ENCODE measurements at places on chromosomes 11 and 22.
A peak's percentile ranks its signal among the peaks of the same experiment; 100 is the strongest.

GRCh38 chr11:3170756-3171650 is 5.9 kb upstream of the OSBPL5 start:
- DNase-seq, result no peak

- no peak for DNase-seq
Observed at GRCh38 chr11:84645988-84646694, 981.0 kb downstream of the DLG2 start.

DNA sequence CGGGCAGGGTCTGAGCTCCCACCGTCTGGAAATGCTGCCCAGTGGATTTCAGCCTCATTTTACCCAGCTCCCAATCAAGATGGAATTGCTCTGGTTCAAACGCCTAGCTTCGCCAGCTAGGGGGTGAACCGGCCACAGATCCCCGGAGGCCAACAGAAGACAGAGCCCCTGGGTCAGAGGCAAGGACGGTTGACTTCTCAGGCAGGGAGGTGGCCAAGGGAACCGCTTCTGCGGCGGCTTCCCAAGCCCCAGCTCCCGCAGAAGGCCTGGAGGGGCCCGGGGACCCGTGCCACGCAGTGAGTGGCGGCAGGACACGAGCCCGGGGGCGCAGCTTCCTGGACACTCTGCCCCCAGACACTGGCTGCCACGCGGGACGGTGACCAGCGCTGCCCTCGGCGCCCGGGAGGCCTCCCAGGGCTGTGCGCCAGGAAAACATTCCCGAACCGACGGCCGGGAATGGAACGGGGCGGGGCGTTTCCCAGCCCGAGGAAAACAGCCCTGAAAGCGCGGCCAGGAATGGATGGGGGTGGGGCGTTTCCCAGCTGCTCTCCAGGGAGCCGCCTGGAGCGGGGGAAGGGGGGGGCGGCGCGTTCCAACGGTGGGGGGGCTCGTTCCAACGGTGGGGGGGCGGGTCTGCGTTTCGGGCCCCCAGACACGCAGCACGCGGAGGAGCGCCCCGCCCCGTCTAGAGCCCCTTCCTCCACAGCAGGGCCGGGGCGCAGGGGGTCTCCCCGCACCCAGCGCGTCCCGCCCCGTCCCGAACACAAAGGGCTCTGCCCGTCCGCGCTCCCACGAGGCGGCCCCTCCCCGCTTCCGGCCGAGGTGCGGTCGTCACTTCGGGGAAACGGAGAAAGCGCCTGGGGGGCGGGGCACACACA is 13.5 kb upstream of the B4GALNT4 start:
- DNase-seq, result peak; percentile 87

GRCh38 chr11:88421530-88421929 is 84.0 kb upstream of the CTSC start:
- peak; percentile 50 for DNase-seq

DNA sequence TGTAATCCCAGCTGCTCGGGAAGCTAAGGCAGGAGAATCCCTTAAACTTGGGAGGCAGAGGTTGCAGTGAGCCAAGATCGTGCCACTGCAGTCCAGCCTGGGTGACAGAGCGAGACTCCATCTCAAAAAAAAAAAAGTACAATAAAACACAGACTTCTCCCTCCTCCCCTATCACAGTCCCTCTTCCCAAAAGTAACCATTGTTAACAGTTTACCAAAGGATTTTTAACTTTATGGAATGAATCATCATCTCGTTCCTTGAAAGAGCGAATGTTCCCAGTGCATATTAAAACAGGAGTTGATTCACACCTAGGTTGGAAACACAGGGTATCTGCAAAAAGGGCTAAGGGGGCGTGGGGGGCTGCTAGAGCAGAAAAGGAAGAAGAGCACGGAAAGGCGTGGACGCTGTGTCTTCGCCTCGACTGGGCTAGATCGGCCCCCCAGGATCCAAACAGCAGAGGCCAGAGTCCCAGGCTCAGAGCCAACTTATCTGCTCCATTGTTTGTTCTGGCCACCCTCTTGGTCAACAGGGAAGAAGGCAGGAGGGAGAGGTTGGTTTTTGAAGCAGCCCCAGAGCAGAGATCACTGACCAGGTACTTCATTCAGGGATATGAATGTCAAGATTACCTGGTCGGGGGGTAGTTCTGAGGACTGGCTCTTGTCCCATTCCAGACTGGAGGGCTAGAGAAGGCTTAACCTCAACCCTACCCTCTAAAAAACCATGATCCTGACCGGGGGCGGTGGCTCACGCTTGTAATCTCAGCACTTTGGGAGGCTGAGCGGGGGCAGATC is 2.1 kb upstream of the AHNAK start:
- DNase-seq, result no peak

DNA sequence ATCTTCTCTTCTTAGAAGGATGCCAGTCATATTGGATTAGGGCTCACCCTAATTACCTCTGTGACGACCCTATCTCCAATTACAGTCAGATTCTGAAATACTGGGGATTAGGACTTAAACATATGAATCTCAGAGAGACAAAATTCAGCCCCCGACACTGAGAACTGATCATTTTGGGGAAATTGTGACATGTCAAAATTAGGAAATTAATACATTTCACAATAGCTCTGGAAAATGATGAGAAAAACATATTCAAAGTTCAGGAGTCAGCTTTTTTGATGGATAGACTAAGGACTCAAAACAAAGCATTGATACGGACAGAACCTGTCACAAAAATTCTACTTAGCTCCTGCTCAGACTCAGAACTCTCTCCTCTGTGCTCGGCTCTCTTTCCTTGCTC is 40.8 kb downstream of the COMMD9 start:
- no peak for DNase-seq

GRCh38 chr22:30204742-30205111 is 41.8 kb downstream of the LIF start:
- no peak for DNase-seq

GRCh38 chr11:75195167-75195962 is 44.5 kb downstream of the SLCO2B1 start:
- DNase-seq, result no peak

GRCh38 chr11:11710556-11710955 is 88.8 kb upstream of the GALNT18 start:
- DNase-seq, result no peak

- no peak for DNase-seq
Observed at GRCh38 chr11:7423946-7424345, 61.4 kb upstream of the OLFML1 start.

DNA sequence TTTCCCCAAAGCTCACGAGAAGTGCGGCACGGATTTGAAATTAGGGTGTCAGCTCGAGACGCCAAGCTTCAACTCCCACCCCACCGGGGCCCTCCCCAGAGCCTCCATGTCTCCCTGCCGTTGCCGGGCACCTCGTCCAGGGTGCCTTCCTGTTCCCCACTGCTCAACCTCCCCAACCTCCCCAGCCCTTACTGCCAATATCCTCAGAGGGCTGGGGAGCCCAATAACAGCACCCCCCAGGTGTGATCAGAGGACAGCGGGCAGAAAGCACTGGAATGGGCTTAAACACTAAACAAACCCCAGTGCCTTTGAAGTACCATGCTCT is 1336.4 kb downstream of the TBC1D22A start:
- DNase-seq, result no peak

- no peak for DNase-seq
Observed at GRCh38 chr22:46429325-46429853, 93.9 kb downstream of the TRMU start.

DNA sequence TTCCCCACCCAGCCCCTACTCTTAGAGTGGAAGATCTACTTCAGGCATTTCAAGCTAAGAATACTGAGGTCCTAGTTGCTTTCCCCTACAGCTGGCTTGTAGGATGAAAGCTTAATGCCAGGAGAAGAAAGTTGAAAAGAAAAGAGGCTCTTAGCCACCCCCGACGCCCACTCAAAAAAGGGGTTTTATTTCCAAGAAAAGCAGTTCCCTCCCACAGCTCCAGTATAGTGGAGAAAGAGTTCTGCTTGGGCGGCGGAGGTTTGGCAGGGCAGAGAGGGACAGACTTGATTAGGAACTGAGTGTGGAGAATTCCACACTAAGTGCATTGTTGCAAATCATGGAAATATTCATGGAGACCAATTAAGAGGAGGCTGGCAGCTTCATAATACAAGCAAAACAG is 470.9 kb downstream of the ETS1 start:
- DNase-seq, result no peak

DNA sequence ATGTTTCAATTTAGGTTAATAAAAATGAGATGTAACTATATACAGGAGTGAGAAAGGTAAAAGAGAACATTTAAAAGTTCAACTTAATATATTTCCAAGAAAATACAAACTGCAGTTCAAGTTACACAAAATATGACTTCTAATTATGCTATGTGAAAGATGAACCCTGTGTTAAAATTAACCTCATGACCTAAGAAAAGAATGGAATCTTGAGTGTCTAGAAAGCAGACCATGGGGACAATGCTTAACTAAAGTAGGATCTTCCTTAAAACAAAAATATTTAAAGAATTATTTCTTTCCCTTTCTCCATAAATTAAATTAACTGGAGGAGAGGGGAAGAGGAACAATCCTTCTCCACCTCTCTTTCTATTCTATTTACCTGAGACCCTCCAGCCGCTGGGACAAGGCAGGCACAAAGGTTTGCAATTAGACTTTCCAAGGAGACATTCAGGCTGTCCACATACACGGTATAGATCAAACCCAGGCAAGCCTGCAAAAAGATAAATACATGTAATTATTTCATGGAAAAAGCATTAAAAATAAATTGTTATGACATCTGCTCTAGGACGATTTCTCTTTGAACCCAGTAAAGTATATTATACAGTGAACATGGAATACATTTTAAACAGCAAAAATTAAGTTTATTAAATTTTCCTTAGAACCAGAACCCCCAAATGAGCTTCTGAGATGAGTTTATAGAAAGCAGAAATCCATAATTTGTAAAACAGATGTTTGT is 264.5 kb downstream of the SBF2 start:
- no peak for DNase-seq

DNA sequence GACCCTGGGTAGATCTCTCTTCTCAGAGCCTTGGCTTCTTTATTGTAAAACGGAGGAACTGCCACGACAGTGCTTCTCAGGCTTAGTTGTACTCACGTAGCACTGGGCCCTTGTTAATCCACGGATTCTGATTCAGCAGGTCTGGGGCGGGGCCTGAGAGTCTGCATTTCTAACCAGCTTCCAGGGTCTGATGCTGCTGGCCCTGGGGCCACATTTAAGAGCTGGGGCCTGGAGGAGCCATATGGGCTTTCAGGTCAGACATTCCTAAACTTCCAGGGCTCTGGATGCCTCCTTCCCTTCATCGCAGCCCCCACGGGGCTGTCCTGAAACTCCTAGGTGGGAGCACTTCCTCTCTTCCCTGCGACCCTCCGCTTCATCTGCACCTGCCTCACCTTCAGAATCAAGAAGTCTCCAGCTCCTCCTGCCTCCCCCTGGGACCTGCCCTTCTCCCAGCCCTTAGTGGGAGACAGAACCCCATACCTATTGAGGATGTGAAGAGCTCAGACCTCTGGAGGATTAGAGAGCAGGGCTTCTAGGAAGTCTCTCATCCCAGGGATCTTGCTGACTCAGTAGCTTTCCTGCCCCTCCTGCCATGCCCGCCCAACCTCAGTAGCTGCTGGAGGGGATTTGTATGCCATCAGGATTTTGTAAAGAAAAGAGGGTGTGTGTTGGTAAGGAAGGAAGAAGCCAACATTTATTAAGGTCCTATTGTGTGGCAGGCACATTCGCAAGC is 92.5 kb downstream of the LRRC32 start:
- no peak for DNase-seq

- no peak for DNase-seq
Observed at GRCh38 chr11:70876685-70877084, 375.7 kb downstream of the SHANK2 start.

GRCh38 chr22:43867839-43868635 is 5.7 kb upstream of the SULT4A1 start:
- no peak for DNase-seq

- no peak for DNase-seq
Observed at GRCh38 chr11:116598556-116598955, 174.2 kb downstream of the BUD13 start.

- DNase-seq, result peak; percentile 30
Observed at GRCh38 chr22:32985899-32986765, 72.0 kb downstream of the SYN3 start.

GRCh38 chr11:122004446-122004845 is 111.6 kb downstream of the BLID start:
- DNase-seq, result no peak

GRCh38 chr11:117217141-117218084 is 14.5 kb downstream of the PCSK7 start:
- DNase-seq, result no peak

DNA sequence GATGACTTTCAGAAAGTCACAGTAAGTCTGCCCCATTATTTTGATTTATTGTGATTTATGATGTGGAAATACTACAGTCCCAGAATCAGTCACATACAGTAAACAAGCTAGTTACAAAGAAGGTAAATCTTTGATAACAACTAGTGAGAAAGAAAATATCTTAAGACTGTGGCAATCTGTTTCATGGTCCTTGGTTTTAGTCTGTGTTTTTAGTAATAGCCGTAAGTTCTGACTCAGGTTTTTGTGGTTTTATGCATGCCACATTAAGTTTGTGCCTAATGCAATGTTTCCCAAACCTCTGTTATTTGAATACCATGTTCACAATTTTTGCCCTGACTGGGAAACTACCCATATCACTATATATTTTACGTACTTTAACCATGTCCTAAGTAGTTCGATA is 6.7 kb downstream of the CEP295 start:
- no peak for DNase-seq

- no peak for DNase-seq
Observed at GRCh38 chr11:3655547-3655946, 10.6 kb downstream of the ART1 start.

DNA sequence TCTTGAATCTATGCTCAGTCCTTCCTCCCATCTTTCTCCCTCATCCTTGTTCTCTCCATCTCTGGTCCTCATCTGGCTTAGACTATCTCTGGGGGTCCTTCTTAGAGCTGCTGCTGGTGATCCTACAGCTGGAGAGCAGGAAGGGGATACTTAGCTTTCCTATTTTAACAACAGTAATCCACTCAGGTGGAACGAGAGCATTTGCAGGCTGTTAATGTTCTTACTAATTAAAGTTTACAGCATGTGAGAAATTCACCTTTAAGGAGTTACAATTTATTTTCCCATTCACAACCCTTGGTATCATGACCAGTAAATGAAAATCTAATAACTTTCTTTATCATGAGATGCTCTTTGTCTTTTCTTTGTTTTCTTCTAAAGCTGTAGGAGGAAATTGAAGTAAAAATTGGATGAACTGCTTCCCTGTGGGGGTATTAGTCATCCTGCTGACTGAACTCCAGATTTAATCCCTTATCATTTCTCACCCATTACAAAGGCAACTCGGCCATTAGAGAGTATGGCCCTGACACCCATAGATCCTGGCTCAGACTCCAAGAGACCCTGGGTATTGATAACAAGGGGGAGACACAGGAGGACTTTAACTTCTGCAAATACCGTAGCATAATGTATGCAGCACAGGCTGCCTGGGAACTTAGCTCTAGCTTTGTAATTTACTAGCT is 37.6 kb upstream of the MTNR1B start:
- DNase-seq, result no peak

DNA sequence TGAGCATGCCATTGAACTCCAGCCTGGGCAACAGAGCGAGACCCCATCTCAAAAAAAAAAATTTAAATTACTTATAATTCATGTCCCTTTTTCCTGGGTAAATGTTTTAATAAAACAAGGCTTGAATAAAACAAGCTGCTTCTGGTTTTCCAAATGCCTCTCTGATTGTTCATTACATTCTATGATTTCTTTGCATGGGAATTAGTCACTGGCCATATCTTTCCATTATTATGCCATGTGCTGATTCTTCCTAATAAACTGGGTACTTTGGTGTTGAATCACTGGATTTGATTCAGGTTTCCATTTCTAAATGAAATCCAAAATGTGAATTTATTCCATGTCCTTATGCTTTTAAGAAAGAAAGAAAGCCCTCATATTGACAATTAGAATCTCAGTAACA is 42.6 kb downstream of the ZNF215 start:
- DNase-seq, result no peak

All from CD4-positive, alpha-beta T cell treated with Interleukin-15 for 1 hour (primary cell).